Activated naive CD8-positive, alpha-beta T cell treated with anti-CD3 and anti-CD28 coated beads, Interleukin-2, amount 50 U/mL, for 16 hours (primary cell): ENCODE measurements at places on chromosomes 3 and 15.

GRCh38 chr3:111874177-111874820 lies 15.2 kb downstream of the PHLDB2 start:
- no peak for DNase-seq

DNA sequence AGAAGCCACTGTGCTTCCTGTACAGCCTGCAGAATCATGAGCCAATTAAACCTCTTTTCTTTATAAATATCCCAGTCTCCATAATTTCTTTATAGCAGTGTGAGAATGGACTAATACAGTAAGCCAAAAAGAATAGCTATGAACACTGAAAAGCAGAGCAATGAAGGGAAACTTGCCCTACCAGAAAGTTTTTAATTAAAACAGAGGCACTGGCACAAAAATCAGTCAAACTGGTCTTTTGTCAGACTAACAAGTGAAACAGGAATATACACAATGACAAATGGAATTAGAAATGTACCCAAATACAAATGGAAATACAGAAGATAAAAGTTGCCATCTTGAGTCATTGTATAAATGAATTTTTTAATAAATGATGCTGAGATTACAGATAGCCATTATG lies 40.5 kb downstream of the POLQ start:
- DNase-seq, result no peak

GRCh38 chr3:41050144-41050543 lies 149.2 kb upstream of the CTNNB1 start:
- no peak for DNase-seq

- DNase-seq, result no peak
These were observed 9.5 kb upstream of the DOCK3 start for GRCh38 chr3:50665081-50665840.

DNA sequence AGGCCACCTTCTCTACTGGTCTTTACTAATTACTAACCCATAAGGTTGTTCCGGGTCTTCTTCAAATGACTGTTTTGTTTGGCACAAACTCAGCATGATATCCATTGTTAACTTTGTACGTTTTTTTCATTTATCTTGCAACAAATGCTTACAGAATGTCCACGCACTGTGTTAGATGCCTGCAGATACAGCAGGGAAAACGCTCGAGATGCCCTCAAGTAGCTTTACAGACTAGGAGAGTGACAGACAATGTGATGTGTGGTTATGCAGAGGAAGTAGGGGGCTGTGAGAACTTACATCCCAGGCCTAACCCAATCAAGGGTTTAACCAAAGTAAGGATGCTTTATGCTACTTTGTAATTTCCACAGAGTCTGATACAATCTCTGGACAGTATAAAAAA lies 949 bp upstream of the RFC4 start:
- DNase-seq, result no peak

DNA sequence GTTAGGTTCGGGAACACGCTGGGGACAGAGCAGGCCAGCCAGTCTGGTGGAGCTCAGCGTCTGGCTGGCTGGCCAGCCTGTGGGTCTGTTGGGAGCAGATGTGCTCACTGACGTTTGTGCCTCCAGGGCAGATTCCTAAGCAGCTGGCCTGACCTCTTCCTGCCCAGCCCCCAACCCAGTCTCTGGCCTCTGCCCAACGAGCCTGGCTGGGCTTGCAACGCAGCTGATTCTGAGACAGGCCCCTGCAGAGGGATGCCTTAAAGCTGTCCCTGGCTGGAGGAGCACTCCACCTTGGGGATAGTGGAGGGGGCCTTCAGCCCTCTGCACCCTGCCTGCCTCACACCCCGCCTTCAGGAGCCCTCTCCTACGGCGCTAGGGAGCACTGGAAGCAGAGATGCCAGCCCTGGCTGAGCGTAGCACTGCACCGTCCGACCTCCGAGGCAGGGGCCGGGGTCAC lies 46.0 kb downstream of the KLF13 start:
- DNase-seq, result no peak

GRCh38 chr3:112605285-112605684 lies 35.7 kb downstream of the CCDC80 start:
- DNase-seq, result no peak

- no peak for DNase-seq
These were observed 120.8 kb downstream of the RFTN1 start for GRCh38 chr3:16392717-16393116.

- DNase-seq, result no peak
These were observed 719.6 kb upstream of the NR2F2 start for GRCh38 chr15:95610945-95611344.

GRCh38 chr3:135895106-135895733 lies 70.3 kb upstream of the PPP2R3A start:
- no peak for DNase-seq

DNA sequence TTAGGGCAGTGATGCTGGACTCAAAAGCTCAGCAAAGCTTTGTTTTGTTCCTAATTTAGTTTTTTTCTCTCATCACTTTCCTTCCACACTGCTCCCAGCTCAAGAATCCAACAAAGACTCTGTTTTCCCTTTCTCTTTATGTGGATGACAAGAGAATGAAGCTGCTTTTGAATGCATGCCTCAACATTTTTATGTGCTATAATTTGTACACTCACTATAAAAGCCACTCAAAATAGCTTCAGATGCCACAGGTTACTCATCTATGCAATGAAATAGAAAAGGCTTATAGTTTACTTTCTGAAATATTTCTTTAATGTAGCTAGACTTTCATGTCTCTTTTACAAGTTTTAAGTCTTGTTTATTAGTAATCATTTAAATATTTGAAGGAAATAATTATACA lies 714.9 kb downstream of the OTOL1 start:
- DNase-seq, result no peak

DNA sequence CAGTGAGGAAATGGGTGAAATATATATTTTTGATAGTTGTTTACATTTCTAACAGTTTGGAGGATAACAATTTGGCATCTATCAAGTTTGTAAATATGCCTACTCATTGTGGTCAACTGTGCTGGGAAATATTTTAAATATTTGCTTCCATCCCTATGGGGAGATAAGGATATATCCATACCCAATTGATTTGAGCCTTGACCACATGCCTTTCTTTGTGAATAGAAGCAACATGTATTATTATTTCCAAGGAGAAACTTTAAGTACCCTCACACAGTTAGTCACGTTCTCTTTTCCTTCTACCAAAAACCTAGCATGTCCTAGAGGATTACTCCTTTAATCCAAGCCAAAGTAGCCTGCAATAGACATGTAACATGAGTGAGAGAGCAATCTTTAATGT lies 245.4 kb upstream of the CBLB start:
- DNase-seq, result no peak

DNA sequence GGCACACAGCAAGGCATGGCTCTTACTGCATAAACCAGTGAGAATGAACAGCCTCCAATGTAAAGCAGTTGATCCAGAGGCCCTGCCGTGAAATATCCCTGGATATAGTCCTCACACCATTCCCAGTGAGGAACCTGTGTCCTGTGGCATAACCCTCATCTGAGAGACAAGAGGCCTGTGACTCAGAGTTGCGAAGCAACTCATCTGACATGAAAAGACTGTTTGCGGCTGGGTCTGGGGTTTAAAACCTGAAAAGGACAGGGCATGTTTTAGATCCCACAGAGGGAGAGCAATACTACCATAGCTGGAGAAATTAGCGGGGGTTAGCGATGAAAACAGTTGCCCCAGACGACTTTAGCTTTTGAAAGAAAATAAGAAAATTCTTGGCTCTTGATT lies 165.3 kb upstream of the BHLHE40 start:
- DNase-seq, result no peak

DNA sequence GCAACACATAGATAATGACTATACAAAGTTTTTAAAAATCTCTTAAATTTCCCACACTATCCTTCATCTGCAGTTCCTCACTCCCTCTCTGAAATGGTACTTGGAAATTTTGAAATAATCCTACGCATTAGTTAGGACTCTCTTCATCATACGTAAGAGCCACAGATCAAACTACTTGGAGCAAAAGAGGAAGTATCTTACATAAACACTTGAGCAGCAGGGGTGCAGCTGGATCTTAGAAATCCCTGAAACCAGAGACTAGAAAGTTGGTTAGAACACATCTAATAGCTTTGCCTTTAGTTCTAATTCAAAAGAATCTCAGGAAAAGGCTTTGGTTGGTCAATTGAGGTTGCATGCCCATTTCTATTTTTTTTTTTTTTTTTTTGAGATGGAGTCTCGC lies 38.8 kb upstream of the ZNF445 start:
- no peak for DNase-seq

DNA sequence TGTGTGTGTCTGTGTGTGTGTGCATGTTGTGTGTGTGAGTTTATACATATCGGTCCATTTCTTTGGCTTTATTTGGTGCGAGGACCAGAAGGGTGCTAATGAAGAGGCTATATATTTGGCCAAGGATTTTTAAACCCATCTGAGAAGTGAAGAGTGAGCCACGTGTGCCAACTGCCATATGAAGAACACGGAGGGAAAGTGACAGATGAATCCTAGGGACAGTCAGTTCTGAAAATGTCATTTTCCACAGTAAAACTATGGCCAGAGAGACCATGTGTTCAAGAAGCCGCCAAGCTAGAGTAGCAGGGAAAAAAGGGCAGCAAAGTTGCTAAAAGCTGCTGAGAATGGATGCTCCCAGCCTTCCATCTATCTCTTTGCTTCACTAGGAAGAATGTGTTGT lies 297.3 kb upstream of the LMCD1 start:
- DNase-seq, result no peak

DNA sequence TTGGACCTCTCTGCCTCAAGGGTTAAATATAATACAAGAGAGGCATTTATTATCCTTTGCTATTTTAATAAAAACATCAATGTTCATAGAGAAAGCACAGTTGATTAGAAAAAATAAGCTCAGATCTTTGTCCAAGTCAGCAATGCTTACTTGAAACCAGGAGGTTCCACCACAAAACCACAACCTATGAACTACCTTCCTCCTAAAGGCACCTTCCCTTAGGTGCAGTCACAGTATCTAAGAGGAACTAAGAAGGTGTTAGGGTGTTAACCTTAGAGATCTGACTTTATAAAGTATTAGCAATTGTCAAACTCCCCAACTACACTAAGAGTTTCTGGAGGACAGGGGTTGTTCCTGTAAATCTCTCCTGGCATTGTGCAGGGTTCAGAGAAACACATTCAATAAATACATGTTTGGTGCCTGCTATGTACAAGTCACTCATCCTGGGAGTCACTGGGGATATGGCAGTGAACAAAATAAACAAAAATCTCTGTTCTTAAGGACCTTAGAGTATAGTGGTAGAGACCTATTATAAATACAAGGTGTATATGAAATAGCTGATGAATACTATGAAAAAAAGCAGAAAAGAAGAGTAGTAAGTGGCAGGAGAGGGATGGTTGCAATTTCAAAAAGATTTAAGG lies 208.6 kb downstream of the NFKBIZ start:
- no peak for DNase-seq

GRCh38 chr15:85642693-85643066 lies 152.0 kb downstream of the KLHL25 start:
- no peak for DNase-seq

DNA sequence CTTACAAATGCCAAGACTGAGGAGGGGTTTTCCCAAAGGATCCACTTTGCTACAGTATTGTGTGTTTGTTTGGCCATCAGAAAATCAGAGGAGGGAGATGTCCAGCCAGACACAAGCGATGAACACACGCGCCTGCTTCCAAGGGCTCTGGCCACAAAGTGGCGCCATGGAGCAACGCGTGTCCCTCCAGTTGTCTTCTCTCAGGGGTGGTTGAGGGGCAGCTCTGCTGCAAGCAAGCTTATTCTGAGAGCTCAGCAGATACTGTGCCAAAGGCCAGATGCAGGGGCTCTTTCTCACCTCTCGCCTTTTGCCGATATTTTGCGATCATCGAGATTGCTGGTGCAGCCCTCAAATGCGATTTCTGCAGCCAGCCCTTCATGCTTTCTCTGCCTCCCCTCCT lies 88.9 kb upstream of the OSBPL11 start:
- DNase-seq, result no peak

DNA sequence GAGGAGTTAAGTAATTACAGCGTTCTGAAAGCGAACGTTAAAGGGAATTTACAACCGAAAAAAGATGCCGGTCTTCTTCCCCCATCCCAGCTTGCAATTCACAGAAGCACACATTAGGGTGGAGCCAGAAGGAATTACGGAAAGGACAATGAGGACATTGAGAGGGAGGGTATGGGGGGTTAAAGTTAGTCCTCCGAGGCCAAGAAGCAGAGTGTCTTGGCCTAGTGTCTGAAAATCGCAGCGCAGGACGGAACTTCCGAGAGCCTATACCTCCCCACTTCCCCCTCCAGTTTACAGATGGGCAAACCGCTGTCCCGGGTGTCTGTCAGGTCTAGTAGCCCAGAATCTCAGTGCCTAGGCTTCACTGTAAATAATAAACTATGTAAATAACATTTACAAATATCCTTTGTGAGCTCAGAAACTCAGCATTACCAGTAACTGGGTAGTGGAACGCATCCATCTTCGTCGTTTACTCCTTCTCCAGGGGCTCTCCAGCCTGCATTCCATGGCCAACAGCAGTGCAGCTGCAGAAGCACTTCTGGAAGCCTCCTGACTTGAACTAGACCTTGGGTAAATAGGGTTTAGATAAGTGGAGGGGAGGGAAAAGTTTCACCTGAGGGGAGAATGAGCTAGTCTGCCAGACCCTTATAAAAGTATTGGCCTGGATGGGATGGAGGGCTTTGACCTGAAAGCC lies 922 bp downstream of the ADPRH start:
- no peak for DNase-seq

- no peak for DNase-seq
These were observed 171.5 kb downstream of the SLC9A9 start for GRCh38 chr3:143676747-143677146.

- DNase-seq, result no peak
These were observed 107.8 kb upstream of the BOC start for GRCh38 chr3:113103588-113103987.

DNA sequence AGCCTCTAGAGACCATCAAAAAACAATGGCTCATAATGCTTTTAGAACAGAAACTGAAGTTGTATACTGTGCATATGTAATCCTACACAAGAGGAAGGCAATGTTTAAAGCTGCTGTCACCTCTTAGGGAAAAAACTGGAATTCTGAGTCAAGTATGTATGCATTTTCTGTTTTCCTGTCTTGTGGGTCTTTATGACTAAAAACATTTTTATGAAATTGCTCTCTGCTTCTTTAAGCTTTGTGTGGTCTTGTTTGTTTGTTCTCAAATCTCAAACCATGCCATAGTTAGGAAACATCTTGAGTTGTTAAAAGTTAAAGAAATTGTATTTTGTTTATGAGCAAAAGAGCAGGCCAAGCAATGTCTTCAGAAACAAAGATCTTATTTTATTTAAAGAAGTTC lies 80.9 kb upstream of the SOX2 start:
- no peak for DNase-seq

GRCh38 chr3:161474741-161475140 lies 21.9 kb upstream of the OTOL1 start:
- DNase-seq, result no peak

- no peak for DNase-seq
These were observed 21.6 kb downstream of the MCTP2 start for GRCh38 chr15:94252906-94253491.
